ENCODE measurements at places on chromosomes 1 and 21.

- DNase-seq: no peak
These were observed 69.3 kb upstream of the SYT6 start for GRCh38 chr1:114222920-114223319.

DNA sequence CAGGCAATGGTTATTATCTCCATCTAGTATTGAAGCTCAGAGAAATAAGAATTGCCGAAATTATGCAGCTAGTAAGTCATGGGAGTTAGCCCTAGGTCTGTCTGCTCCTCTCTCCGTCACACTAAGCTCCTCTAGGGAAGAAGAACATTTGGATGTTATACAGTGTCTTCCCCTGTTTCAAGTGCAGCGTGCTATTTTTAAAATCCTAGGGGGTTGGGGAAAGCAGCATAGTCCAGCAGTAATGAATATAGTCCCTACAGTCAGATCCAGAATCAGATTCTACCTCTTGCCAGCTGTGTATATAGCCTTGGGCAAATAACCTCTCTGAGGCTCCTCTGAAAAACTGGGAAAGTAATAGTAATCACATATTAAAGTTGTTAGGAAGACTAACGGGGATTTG, 44.5 kb upstream of the OSBPL9 start:
- DNase-seq: no peak

DNA sequence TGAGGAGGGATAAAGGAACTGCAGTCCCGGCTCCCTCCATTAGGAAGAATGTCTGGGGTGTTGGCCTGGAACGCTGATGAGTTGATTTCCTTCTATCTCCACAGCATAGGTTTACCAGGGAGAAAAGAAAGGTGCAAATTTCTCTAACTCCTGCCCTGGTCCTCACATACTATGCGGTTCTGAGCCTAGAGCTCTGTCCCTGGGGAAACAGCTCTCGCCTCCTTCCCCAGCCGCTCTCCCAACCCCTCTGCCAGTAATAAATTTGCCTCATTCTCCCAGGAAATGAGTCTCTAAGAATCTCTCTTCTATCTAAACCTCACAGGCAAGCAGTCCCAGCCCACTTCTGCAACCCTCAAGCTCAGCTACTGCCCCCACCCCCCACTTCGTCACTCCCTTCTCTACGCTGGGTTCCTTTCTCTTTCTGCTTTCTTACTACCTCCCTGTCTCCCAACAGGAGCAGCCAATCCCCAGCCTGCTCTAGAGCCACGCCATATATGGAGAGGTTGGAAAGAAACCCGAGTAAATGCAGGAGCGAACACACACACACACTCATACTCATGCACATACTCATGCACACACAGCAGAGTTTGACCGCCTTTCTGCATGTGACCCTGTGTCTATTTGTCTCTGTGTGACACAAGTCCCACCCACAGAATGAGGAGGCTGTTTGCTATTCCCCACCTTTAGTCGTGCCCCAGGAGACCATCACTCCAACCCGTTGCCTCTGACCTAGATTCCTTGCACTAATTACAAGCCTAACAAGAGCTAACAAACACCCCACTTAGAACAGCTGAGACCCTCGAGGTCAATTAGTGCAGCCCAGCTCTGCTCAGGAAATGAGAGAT, 13.4 kb downstream of the PLEKHO1 start:
- DNase-seq: peak; percentile 75

- DNase-seq: no peak
These were observed 126.6 kb downstream of the PTPRC start for GRCh38 chr1:198765416-198765815.

DNA sequence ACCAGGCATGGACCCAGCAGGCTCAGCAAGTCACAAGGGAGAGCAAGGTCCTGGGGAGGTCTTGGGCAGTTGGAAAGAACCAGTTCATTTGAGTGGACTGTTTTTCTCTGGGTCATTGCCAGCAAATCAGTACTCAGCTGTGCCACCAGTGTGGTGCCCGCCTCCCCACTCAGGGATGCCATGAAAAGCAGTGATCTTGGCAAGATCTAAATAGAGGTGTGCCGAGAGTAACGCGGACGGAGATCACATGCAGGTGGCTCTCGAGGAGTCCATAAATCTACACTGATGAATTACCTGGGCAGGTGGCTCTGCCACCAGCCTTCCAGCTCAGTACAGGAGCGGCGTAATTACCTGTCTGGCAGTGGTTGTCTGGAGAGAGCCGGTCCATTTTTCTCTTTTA, 642.2 kb downstream of the PTPRU start:
- DNase-seq: peak; percentile 81

GRCh38 chr1:152013664-152014237, 20.1 kb upstream of the S100A10 start:
- no peak for DNase-seq

DNA sequence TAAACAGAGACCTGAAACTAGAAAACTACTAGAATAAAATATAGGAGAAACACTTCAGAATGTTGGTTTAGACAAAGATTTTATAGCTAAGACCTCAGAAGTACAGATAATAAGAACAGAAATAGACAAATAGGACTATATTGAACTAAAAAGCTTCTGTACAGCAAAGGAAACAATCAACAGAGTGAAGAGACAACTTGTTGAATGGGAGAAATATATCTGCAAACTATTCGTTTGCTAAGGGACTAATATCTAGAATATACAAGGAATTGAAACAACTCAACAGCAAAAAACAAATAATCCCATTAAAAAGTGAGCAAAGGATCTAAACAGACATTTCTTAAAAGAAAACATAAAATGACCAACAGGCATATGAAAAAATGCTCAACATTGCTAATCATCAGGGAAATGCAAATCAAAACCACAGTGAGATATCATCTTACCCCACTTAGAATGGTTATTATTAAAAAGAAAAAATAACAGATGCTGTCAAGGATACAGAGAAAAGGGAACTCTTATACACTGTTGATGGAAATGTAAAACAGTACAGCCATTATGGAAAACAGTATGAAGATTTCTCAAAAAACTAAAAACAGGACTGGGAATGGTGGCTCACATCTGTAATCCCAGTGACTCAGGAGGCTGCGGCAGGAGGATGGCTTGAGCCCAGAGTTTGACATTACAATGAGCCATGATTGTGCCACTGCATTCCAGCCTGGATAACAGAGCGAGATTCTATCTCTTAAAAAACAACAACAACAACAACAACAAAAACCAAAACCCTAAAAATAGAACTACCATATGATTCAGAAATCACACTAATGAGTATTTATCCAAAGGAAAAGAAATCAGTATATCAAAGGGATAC, 37.3 kb upstream of the ZSWIM5 start:
- no peak for DNase-seq

DNA sequence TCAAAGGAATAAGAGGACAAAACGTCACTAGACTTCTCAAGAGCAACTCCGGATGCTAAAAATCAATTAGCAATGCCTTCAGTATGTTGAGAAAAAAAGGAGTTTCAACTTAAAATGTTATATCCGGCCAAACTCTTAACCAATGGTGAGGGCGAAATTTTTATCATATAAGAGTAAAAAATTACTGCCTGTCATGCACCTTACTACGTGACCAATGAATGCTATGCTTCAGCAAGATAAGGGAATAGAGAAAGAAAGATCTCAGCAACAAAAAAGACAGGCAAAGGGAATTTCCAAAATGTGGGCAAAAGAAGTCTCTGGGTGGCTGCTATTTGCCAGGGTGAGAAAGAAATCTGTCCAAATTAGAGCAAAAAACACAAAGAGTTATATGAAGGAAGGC, 47.4 kb upstream of the LRRC7 start:
- DNase-seq: no peak

GRCh38 chr1:31674626-31675025, 29.2 kb downstream of the COL16A1 start:
- no peak for DNase-seq

- peak; percentile 51 for DNase-seq
These were observed 49.5 kb upstream of the RAB4A start for GRCh38 chr1:229221106-229222019.

DNA sequence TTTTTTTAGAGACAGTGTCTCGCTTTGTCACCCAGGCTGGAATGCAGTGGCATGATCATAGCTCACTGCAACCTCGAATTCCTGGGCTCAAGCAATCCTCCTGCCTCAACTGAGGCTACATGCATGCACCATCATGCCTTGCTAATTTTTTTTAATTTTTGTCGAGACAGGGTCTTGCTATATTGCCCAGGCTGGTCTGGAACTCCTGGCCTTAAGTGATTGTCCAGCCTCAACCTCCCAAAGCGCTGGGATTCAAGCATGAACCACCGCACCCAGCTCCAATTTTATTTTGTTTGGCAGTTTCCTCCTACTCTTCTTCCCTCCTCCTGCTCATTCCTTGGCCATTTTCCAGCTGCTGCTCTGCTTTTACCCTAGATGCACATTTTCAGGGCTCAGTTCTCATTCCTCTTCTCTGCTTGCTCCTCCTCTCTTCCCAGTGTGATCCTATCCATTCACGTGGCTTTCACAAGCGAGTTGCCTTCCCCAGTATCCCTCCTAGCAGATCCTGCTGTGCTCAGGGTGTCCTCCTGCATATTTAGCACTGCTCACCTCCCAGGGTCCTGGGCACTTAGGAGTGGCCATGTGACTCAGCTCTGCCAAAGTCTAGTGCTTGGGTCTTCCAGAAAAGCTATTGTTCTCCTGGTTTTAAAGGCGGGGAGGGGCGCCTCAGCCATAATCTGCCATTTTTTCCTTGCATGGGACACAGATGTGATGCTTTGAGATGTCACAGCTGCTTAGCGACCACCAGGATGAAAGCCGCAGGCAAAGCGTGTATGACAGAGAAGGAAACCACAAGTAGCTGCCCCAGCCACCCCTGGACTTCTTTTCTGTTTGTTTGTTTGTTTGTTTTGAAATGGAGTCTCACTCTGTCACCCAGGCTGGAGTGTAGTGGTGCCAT, 33.7 kb downstream of the PSEN2 start:
- DNase-seq: no peak

GRCh38 chr1:236058141-236058934, 6.6 kb downstream of the NID1 start:
- no peak for DNase-seq

- no peak for DNase-seq
These were observed 13.8 kb upstream of the UBL4B start for GRCh38 chr1:110098222-110099026.

DNA sequence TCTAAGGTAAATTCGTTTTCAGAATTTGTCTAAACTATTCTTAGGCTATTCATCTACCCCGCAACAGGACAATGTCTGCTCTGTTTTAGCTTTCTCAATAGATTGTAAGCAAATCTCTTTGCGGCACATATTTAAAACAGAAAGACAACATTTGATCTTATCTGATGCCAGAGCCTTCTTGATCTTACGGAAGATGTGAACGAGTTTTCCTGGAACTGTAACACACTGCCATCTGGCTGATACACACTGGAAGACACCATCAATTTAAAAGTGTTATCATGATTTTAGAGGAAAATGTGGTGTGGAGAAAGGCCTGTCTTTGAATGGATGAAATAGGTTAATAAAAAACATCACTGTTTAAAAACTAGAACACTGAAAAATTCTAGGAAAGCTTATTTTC, 36.1 kb downstream of the COA6 start:
- DNase-seq: no peak

DNA sequence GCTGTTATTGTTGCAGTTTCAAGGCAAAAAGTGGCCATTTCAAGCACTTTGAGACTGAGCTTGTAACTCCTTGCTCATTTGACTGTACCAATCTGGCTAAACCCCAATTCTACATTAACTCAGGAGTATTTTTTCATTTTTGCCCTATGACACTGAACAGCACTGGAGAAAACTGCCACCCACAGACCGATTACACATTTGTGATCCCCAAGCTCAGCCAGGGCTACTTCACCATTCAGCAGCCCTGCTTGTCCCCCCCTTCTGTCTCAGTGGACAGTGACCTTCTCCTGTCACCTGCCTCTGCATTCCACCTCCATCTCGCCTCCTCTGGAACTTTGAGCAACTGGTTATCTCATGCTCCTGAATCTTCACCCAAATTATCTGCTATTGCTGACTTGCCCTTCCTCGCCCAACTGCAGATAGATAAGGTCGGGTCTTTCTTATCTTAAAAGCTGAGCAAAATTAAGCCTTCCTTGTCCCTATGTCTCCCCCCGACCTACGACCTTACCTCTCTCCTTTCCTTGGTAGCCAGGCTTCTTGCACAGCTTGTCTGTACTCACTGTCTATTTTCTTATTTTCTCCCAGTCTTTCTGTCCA, 25.3 kb downstream of the SPATA46 start:
- DNase-seq: no peak

DNA sequence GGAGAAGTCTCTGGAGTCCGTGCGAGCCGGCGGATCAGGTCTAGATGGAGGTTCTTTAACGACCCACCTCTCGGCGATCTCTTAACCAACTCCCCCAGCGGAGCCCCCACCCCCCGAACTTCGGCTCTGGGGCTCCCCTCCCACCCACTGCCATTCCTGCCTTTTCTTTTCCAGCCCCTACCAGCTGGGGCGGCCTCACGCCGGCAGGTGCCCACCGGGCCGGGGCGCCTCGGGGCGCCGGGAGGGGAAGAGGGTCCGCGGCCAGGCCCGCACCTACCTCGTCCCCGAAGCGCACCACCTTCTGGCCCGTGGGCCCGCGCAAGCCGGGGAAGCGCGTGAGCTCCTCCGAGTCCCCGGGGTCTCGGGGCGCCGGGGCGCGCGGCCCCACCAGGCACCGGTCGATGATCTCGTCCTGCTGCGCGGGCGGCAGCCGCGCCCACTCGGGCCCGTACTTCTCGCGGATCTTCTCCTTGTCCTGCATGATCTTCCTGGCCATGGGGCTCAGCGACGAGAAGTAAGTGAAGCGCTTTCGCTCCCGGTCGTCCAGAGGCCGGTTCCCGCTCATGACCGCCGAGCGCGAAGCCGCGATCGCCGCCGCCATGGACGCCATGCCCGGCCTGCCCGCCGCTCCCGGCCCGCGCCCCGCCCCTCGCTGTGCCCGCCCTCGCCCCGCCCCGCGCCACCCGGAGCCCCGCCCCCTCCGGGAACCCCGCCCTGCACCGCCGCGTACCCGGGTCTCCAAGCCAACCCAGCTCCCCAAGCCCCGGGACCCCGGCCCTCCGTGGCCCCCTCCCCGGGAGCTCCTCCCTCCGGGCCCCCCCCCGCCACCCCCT, at the start of gene C1orf198:
C1orf198 (minus strand) TSS at position 619 of the 833 bp plus-strand sequence; CDS start at position 610, 9 bp downstream.
- peak; percentile 63 for DNase-seq

GRCh38 chr1:237983496-237983895, 92.8 kb upstream of the ZP4 start:
- no peak for DNase-seq

GRCh38 chr1:2984399-2985061, 36.7 kb upstream of the ACTRT2 start:
- no peak for DNase-seq

GRCh38 chr1:90726425-90726985, 9.4 kb upstream of the BARHL2 start:
- DNase-seq: no peak

DNA sequence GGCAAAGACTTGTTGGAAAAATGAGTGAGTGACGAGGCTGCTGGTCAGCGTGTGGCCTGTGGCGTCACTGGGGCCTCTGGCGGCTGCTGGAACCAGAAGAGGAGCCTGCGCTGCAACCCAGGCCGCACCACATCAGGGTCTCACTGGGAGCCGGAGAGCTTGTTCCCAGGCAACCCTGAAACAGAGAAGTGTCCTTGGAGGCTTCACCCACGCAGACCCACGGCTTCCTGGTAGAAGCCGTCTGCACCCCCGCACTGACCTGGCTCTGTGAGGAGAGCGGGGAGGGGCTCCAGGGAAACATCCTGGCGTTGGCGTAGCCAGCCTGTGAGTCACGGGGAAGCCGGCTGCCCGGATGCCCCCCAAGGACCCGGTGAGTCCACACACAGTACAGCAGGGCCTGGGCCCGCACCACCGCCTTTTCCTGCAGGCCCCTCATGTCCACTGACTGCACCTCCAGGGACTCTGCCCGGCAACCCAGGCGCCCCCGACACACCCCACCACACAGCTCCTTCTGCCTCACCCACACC, 57.4 kb downstream of the COL6A1 start:
- DNase-seq: no peak

- DNase-seq: no peak
These were observed 47.1 kb downstream of the CACHD1 start for GRCh38 chr1:64516803-64517568.

GRCh38 chr1:118898712-118899111, 89.4 kb downstream of the TBX15 start:
- DNase-seq: no peak
